ENCODE measurements at places on chromosomes 7 and 10. TPM values are rescaled to one million over a fixed set of nuclear protein-coding genes. Genes with fewer than 3 reads are reported as not detected.

Gene PNLIPRP2
- not detected for total RNA-seq

Gene PTER
- total RNA-seq = 12.9 TPM

DNA sequence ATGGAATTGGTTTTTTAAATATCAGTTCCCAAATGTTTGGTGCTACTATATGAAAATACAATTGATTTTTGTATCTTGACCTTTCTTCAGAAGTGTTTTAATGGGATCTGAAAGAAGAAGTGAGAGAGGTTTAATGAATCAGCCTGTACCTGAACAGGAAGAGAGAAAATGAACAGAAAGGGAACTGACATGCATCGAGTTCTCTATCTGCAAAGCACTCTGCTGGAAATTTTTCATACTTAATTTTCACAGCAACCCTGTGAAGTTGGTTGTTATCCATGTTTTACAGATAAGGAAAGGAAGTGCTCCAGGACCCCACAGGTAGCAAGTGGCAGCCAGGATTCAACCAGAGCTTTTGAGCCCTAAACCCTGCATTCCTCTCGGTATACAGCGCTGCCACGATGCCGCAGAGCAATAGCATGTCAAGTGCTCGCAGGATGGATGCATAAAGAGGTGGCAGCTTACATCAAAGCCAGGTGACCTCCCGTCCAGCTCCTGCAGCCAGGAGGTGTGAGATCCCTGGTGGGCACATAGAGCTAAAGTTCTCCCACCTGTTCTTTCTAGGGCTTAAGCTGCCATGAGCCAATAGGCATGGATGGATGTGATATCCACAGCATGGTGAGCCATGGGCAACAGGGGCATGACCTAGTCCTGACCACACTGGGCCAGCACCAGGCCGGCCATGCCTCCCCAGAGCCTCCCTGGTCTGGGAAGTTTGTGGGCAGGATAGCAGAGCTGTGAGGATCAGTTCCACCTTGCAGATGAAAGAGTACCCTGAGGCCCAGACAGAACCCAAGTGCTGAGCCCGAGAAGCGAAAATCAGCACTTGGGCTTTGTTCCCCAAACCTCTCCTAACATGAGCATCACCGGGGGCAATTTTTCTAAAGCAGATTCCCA lies 57.2 kb downstream of the CALML3 start:
- no peak overlapping the region for H3K4me3 ChIP-seq
- no peak overlapping the region for H3K27ac ChIP-seq
- no peaks in the 10 kb centered on the region for H3K36me3 ChIP-seq
- H3K27me3 ChIP-seq = no peaks in the 10 kb centered on the region
- H3K4me1 ChIP-seq = no peaks in the 10 kb centered on the region
- DNase-seq = peak; percentile 30

DNA sequence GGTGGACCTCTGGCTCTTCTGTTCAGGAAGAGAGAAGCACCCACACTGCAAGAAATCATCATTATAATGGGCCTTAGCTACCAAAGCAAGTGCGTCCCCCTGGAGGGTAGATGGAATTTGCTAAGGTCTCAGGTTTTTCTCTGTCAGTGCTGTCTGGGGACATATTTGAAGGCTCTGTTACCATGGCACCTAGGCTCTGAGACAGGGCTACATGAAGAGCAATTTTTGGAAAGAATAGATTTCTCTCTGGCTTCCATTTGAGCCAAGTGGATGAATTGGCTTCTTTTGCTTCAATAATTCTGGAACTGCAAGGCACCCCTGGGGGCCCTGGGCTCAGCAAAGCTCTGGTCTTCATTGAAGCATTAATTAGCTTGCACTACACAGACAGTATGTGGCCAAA lies 349.1 kb upstream of the GALNT17 start:
- H3K27me3 ChIP-seq = no peaks in the 10 kb centered on the region
- H3K27ac ChIP-seq = no peak overlapping the region
- no peak overlapping the region for H3K4me3 ChIP-seq
- no peak for DNase-seq

DNA sequence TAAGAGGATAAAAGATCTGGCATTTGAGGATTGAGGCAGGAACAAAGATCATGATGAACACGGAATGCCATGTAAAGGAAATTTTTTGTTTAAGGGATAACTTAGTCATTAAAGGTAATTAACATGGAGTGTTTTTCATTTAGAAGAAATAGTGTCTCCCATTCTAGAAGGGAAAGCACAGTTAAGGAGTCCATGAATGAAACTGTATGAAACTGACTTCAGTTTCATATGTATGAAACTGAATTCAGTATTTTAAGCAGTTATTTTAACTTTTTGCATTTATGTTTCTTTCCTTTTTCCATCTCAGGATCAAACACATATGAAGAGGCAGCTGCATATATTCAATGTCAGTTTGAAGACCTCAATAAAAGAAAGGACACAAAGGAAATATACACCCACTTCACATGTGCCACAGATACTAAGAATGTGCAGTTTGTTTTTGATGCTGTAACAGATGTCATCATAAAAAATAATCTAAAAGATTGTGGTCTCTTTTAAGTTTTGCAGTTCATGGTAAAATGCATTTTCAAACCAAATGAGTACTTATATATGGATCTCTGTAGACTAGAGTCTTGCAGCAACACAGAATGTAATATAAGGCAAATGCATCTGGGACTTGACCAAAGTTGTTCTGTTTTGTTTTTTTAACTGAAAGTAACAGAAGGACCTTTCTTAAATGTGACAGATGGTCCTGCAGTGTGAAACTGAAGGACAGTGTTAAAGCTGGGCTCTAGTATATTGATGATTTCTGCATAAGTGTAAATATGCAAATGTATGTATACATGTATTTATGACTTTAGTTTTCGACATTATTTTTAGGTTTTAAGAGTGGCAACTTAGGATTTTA lies 82.6 kb downstream of the GNAI1 start:
- no peaks in the 10 kb centered on the region for H3K27me3 ChIP-seq
- H3K27ac ChIP-seq = no peak overlapping the region
- no peaks in the 10 kb centered on the region for H3K36me3 ChIP-seq
- peaks cover 1% of the 10 kb centered on the region for H3K4me1 ChIP-seq
- no peak for DNase-seq
- H3K4me3 ChIP-seq = no peak overlapping the region

- DNase-seq = no peak
- no peaks in the 10 kb centered on the region for H3K36me3 ChIP-seq
- H3K4me3 ChIP-seq = no peak overlapping the region
Measured at GRCh38 chr10:132803416-132804210, 17.7 kb upstream of the NKX6-2 start.

Gene GHRHR
- not detected for total RNA-seq

GRCh38 chr10:61313460-61313859 lies 139.7 kb downstream of the TMEM26 start:
- no peaks in the 10 kb centered on the region for H3K36me3 ChIP-seq
- no peak for DNase-seq
- no peak overlapping the region for H3K27ac ChIP-seq
- no peak overlapping the region for H3K4me3 ChIP-seq

DNA sequence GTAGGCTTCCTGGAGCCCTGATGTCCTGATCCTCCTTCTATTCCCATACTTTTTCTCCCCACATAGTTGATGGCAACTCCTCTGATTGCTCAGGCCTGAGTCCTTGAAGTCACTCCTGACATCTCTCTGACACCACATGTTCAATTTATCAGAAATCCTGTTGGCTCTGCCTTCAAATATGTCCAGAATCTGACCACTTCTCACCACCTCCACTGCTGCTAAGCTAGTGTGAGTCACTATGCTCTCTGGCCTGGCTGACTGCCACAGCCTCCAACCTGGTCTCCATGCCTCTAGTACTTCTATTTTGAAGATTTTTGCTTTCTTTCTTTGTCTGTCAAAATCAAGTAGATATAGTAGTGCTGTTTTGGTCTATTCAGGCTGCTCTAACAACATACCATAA lies 53.0 kb downstream of the TMEM229A start:
- DNase-seq = no peak
- no peak overlapping the region for H3K4me3 ChIP-seq
- no peaks in the 10 kb centered on the region for H3K27me3 ChIP-seq
- no peaks in the 10 kb centered on the region for H3K4me1 ChIP-seq
- no peak overlapping the region for H3K27ac ChIP-seq

DNA sequence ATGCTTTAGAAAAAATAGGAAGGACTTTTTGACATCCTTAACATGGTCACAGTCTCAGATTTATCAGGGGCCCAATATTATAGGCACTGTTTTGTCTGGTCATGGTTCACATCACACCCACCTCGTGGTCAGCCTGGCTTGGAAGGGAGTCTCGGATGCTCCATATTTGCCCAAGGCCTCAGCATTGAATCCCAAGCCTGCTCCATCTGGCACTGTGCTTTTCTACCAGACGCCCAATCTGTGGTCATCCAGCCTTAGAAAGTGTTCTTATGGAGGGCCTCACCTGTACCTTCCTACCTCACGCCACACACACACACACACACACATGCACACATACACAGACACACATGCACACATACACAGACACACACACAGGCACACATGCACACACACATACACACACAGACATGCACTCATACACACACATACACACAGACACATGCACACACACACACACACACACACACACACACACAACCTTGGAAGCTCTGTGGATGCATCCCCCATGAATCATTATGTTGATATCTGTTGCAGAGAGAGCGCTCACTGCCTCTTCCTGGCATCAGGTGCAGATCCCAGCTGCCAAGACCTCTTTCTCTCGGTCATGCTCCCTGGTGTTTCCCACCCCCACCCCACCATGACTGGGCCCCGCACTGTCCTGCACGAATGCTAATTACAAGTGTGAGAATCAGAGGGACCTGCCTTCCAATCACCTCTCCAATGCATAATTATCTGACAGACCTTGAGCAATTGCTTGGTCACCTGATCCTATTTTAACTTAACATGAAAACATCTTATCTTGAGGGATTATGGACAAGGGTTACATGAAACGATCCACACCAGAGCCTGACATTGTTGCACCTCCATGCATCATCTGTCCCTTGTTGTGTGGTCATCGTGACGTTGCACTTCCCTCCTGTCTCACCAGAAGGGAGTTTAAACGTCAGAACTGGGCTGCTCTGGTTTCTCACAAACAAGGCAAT lies 122.7 kb upstream of the TMEM72 start:
- H3K27me3 ChIP-seq = no peaks in the 10 kb centered on the region

DNA sequence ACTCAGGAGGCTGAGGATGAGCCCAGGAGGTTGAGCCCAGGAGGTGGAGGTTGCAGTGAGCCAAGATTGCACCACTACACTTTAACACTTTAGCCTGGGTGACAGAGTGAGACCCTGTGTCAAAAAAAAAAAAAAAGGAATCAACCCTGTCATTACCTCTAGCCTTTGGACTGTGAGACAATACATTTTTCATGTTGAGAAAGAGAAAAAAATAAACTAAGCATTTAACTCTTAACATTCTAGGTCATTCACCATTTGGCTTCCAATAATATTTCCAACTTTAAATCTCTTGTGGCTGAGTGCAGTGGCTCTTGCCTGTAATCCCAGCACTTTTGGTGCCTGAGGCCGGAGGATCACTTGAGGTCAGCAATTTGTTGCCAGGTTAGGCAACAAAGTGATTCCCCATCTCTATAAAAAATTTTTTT lies 41.9 kb upstream of the TPST1 start:
- no peaks in the 10 kb centered on the region for H3K36me3 ChIP-seq
- no peaks in the 10 kb centered on the region for H3K4me1 ChIP-seq
- H3K27me3 ChIP-seq = no peaks in the 10 kb centered on the region

- H3K36me3 ChIP-seq = no peaks in the 10 kb centered on the region
- H3K27ac ChIP-seq = no peak overlapping the region
- no peak overlapping the region for H3K4me3 ChIP-seq
- DNase-seq = no peak
Measured at GRCh38 chr10:120600871-120601649, 144.0 kb downstream of the PLPP4 start.

GRCh38 chr7:28862595-28863272 lies 95.4 kb downstream of the TRIL start:
- no peaks in the 10 kb centered on the region for H3K36me3 ChIP-seq
- no peak overlapping the region for H3K27ac ChIP-seq
- H3K27me3 ChIP-seq = no peaks in the 10 kb centered on the region

Gene GIMAP8
- 4.0 TPM for total RNA-seq

GRCh38 chr7:44624318-44624717 lies 17.9 kb downstream of the OGDH start:
- H3K4me1 ChIP-seq = peaks cover 22% of the 10 kb centered on the region
- no peaks in the 10 kb centered on the region for H3K27me3 ChIP-seq
- no peak overlapping the region for H3K4me3 ChIP-seq
- no peak overlapping the region for H3K27ac ChIP-seq
- no peaks in the 10 kb centered on the region for H3K36me3 ChIP-seq

DNA sequence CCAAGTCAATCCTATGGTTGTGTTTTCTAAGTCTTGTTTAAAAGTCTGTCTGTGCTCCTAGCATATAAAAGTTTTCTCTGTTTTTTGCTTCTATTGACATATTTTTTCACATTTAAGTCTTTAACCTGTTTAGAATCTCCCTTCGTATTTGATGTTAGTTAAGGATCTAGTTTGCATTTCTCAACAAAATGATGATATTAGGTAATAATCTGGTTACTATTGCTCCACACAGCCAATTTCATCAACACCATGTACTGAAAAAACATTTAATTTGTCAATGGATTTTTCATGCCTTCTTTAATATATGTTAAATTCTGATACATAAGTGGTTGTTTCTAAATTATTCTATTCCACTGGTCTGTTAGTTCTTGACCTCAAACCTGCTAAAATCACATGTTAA lies 17.5 kb upstream of the TSGA13 start:
- H3K4me3 ChIP-seq = no peak overlapping the region
- no peak for DNase-seq
- no peaks in the 10 kb centered on the region for H3K4me1 ChIP-seq
- no peak overlapping the region for H3K27ac ChIP-seq
- no peaks in the 10 kb centered on the region for H3K36me3 ChIP-seq

- no peak for DNase-seq
- H3K4me1 ChIP-seq = no peaks in the 10 kb centered on the region
- H3K4me3 ChIP-seq = no peak overlapping the region
- H3K36me3 ChIP-seq = peaks cover 5% of the 10 kb centered on the region
Measured at GRCh38 chr7:87512906-87513305, 37.4 kb upstream of the ABCB4 start.

Gene PCGF5
- total RNA-seq = 30.9 TPM

Gene NCF1
- 0.37 TPM for total RNA-seq

DNA sequence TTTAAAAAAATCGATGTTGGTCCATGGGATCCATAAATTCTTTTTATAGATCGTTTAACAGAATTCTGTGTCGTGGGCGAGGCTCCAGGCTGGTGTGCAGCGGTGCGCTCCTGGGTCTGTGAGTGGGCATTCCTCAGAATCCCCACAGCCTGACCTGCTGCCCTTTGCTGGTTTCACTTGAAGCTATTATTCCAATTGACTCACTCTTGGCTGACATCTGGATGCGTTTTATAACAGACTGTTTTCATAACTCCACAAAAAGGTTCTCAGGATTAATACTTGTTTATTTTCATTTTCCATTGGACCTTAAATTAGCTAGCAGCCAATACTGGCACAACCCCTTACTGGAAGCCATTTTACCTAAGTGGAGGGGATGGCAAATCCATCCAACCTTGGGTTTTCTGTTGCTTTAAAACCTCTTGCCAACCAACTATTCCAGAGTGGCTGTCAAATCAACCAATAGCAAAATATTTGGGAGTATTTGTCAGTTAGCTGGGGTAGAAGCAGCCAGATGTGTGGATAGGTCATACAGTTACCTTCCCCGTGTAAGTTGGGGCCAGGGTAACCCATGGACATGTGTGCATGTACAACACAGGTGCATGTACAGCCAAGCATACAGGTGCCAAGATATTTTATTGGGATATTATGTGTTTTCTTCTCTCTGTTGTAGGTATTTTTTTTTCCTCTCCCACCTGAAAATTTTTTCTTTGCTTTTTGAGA lies 160.7 kb upstream of the ZNF32 start:
- no peak overlapping the region for H3K4me3 ChIP-seq
- no peak overlapping the region for H3K27ac ChIP-seq
- DNase-seq = no peak
- H3K36me3 ChIP-seq = no peaks in the 10 kb centered on the region
